ENCODE measurements at places on chromosomes 13 and 19.

GRCh38 chr13:114248011-114248410 lies 13.3 kb downstream of the CDC16 start:
- DNase-seq = no peak

GRCh38 chr19:10706990-10707389 lies 5.8 kb downstream of the QTRT1 start:
- no peak for DNase-seq

DNA sequence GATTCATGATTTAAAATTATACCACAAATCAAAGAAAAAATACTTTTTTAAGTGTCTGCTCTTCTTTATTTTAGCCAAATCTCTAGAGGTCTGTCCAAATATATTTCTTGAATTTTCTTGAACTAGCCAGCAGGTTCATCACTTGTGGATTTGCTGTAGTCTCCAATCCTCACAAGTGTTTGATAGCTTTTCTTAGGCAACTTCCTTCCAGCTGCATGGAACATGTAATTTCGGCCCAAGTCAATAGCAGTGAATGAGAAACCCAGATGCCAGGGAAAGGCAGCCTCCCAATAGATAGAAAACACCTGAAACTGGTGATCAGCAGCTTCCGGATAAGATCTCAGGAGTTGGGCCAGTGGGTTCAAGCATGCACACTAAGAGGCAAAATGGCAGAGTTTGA lies 15.6 kb upstream of the RNASEH2B start:
- DNase-seq = no peak

- DNase-seq = no peak
Measured at GRCh38 chr13:38045278-38046048, 175.9 kb upstream of the TRPC4 start.

- DNase-seq = no peak
Measured at GRCh38 chr13:44364345-44365000, 9.2 kb upstream of the SERP2 start.

- DNase-seq = no peak
Measured at GRCh38 chr19:23804676-23805075, 46.0 kb upstream of the ZNF681 start.

GRCh38 chr13:23384111-23384510 lies 49.4 kb downstream of the SACS start:
- DNase-seq = no peak

GRCh38 chr19:32333227-32333626 lies 12.2 kb upstream of the ZNF507 start:
- DNase-seq = no peak

DNA sequence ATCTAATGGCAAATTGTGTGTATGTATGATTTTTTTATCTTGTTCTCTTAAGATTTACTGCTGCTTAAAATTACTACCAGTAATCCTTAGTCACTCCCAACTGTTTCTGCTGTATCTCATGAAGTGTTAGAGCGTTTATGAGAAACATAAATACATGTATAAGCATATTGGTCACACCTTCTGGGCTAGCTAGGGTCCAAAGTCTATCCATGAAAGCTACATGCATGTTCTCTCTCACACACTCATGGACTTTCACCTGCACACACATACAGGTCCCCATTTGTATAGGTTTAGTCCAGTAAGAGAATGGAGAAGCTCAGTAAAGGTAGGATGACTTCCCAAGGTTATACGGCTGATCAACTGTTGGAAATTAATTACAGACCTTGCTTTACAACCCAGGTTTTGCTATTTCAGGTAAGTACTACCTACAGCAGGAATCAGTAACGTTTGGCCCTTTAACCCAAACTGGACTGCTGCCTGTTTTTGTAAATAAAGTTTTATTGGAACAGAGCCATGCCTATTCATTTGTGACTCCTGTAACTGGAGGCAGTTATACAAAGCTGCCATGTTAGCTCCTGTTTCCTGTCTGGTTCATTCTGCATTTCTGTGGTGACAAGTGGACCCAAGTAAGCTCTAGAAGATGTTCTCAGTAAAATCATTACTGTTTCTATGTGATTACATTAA lies 15.3 kb downstream of the METTL21C start:
- no peak for DNase-seq

DNA sequence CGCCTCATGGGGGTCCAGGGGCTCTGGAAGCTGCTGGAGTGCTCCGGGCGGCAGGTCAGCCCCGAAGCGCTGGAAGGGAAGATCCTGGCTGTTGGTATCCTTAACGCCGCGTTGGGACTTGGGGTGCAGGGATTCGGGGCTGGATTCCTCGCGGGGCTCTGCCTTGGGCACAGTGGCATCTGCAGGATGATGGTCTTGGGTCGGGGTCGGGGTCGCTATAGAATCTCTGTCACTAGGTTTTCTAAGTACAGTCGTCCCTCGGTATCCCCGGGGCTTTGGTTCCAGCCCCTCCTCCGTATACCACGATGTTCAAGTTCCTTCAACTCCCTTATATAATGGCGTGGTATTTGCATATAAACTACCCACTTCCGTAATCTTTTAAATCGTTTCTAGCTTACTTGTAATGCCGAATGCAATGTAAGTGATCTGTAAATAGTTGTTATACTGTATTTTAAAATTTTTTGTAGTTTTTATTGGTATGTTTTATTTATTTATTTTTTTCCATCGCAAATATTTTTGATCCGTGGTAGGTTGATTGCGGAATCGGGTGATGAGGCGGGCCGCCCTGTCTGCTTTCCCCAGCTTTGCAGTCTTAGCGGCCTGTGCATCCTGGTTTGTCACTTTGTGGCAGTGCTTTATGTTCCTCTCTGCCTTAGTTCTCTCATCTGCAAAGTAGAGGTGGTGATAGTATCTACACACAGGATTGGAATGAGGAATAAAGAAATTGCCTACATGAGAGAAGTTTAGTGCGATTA lies 606 bp downstream of the ERCC5 start:
- DNase-seq = no peak

- DNase-seq = no peak
Measured at GRCh38 chr19:30334841-30335240, 37.3 kb upstream of the ZNF536 start.

DNA sequence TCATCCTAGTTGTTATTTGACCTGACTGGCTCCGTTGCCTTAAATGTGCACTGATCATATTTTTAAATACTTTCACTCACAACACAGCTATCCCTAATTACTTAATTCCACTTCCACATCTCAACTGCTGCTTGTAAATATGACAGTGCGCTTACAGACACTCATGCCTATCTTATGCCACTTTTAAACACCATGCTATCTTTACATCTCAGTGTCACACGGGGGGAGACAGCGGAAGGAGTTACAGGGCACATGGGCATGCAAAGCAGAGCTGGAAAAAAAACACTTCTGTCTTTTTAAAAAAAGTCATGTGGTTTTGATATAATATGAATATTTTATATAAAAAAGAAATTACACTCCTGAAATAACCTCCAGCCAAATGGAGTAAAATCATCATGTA lies 44.1 kb downstream of the SMAD9 start:
- no peak for DNase-seq

GRCh38 chr13:38685974-38686576 lies 802 bp upstream of the FREM2 start:
- DNase-seq = no peak

GRCh38 chr19:44957526-44957925 lies 2.3 kb downstream of the CLPTM1 start:
- DNase-seq = no peak

DNA sequence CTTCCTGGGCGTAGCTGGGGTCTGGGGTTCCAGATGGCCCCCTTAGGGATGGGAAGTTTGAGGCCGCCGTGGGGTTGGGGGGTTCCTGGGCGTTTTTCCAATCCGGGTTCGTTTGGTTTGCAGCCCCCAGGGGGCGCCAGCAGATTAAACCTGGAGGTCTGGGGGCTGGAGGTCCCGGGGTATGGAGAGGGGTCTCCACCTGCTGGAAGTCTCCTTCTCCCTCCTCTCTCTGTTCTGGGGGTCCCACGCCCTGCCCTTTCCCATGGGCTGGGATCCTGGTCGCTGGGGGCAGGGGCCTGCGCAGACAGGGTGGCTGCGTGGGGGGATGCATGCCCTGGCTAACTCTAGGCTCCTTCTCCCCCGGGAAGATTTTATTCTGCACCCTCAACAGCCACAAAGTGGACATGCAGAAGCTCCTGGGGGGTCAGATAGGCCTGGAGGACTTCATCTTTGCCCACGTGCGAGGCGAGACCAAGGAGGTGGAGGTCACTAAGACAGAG lies 899 bp downstream of the GIPC3 start:
- DNase-seq = no peak

DNA sequence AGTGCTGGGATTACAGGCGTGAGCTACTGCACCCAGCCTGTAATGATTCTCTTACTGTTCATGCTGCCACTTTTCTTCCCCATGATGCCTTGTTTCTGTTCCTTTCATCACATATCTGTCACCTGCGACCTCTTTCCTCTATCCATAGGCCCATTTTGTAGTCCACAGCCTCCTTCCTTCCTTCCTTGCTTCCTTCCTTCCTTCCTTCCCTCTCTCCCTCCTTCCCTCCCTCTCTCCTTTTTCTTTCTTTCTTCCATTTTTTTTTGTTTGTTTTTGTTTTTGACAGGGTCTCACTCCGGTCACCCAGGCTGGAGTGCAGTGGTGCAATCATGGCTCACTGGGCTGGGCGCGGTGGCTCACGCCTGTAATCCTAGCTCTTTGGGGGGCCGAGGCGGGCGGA lies 4.2 kb downstream of the GYS1 start:
- DNase-seq = no peak

DNA sequence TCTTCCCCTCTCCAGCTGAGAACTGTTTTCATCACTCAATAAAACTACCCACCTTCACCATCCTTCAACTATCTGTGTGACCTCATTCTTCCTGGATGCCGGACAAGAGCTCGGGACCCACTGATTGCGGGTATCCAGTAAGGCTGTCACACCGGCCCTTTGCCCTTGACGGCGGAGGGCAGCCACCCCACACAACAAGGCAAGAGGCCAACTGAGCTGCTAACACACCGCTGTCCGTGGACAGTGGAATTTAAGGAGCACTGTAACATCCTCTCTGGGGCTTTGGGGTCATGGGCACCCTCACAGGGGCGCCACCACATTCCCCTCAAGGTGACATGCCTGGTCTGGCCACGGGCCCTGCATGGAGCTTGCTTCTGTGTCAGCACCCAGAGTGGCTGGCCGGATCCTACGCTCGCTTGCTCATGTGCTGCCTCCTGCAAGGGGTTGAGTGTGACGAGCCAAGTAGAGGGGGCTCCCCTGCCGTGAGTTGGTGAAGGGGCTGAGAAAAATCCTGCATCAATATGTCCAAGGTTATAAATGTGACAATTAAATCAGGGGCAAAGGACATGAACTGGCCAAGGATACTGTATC lies 31.4 kb downstream of the LHFPL6 start:
- DNase-seq = no peak

DNA sequence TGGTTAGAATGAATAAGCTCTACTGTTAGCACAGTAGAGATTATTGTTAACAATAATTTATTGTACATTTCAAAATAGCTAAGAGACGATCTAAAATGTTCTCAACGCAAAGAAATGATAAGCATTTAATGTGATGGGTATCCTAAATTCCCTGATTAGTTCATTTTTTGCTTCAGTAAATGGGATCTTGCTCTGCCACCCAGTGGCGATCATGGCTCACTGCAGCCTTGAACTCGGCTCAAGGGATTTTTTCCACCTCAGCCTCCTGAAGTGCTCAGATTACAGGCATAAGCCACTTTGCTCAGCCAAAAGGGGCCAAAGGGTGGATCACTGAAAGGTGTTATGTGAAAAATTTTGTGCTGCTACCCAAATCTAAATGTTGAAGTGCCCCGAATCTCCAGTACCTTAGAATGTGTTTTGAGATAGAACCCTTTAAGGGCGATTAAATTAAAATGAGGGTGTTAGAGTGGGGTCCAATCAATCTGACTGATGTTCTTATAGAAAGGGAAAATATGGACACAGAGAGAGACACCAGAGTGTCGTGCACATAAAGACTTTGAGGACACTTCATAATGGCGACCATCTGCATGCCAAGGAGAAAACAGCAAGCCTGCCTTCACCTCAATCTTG lies 31.5 kb upstream of the ZNF766 start:
- DNase-seq = peak; percentile 30

GRCh38 chr19:925087-925525 lies 729 bp upstream of the ARID3A start:
- peak; percentile 73 for DNase-seq

GRCh38 chr13:108618233-108618632 lies 11.2 kb upstream of the MYO16 start:
- DNase-seq = no peak

DNA sequence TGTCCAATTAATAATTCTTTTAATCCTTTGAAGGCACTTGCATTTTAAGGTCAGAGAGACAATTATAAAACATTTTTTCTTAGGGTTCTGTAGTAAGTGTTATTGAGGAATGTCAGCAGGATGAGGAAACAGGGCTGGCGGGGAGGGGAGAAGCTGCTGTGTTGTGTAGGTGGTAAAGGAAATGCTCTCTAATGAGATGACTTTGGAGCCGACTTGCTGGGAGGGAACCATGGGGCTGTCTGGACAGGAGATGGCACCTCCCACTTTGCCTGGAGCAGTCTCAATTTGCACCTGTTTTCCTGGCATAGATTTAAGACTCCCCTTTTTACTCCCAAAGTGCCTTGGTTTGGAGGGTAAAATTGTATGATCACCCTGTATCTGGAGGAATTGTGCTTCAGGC lies 230.4 kb downstream of the ATP8A2 start:
- no peak for DNase-seq

DNA sequence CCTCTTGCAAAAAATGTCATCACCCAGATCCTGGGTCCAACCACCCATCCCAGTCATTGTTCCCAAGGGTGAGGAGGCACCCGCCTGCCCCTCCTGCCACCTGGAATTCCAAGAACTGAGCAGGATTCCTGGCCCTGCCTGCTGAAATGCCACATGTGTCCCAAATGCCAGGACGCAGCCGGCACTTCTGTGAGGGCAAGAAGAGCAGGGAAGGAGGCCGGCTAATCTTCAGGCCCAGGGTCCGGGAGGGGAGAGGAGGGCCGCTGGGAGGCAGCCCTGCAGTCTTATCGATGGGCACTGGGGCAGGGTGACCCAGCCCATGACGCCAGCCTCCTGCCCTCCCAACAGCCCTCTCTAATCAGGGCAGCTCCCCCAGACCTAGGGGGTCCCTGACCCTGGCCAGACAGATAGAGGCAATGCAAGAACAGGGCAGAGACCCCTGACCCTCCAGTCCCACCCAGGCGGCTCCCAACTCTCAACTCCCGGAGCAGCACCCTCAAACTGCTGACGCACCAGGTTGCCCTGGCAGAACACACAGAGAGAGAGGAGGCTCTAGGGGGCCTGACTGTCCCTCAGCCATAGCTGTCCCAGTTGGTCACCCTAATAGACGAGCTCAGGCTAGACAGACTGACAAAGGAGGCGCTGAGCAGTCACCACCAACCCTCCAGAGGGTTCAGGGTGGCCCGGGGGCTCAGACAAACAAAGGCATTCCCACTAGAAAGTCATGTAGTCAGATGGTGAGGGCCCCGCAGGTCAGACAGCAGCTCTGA lies 1.5 kb downstream of the MFSD12 start:
- DNase-seq = no peak

DNA sequence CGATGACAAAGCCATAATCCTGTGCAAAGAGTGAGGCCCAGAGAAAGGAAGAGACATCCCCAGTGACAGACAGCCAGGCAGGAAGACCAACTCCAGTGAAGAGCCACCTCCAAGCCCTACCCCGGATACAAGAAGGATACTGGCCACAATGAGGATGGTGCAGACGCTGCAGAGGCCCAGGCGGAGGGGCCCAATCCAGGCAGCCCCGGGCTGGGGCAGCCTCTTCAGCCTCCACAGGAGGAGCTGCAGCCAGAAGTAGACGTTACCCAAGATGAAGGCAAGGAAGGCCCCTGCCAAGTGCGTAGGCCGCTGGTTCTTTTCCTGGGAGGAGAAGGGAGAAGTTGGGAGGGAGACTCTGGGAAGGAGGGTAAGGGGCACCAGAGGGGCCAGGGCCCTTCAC lies 8.5 kb downstream of the TMEM150B start:
- DNase-seq = no peak

Data from AG08396 (cell line).